Activated CD4-positive, alpha-beta T cell treated with anti-CD3 and anti-CD28 coated beads, Interleukin-2, amount 50 U/mL, for 48 hours (primary cell): ENCODE measurements at places on chromosomes 11 and 22.

GRCh38 chr11:64694026-64694755 is 28.8 kb downstream of the NRXN2 start:
- no peak for DNase-seq

- DNase-seq = no peak
These were observed 14.5 kb downstream of the CTNND1 start for GRCh38 chr11:57776031-57776521.

- no peak for DNase-seq
These were observed 37.1 kb upstream of the MMP12 start for GRCh38 chr11:102911758-102912481.

GRCh38 chr11:67306769-67307544 is 3.6 kb downstream of the SSH3 start:
- no peak for DNase-seq

GRCh38 chr11:85316967-85317366 is 310.2 kb downstream of the DLG2 start:
- DNase-seq = no peak
